Left cardiac atrium (tissue), 4 donors: ENCODE measurements at places on chromosomes 4 and X. TPM values are rescaled to one million over a fixed set of nuclear protein-coding genes. Genes with fewer than 3 reads are reported as not detected.
A peak's percentile ranks its signal among the peaks of the same experiment; 100 is the strongest.

NEUROG2 gene
- not detected for total RNA-seq

TREX2 gene
- total RNA-seq: not detected

ENPEP gene
- 7.4 TPM for total RNA-seq

USP51 gene
- total RNA-seq: 2.4 TPM

CCNA2 gene
- 1.7 TPM for total RNA-seq

FABP2 gene
- total RNA-seq: not detected

BBS12 gene
- 8.9 TPM for total RNA-seq

CT45A3 gene
- total RNA-seq: not detected

ASB5 gene
- total RNA-seq: 1.3 TPM

PNMA6A gene
- total RNA-seq: 1.6 TPM

MGAT4D gene
- total RNA-seq: not detected

POU3F4 gene
- not detected for total RNA-seq

KLHL5 gene
- total RNA-seq: 18.4 TPM

- no peak for DNase-seq
These were observed 506.1 kb downstream of the IL15 start for GRCh38 chr4:142142366-142143054.

- peak; percentile 79 for DNase-seq
These were observed 104.1 kb downstream of the PHOX2B start for GRCh38 chr4:41644288-41644914.

GRCh38 chr4:10054571-10055041 lies 33.3 kb upstream of the SLC2A9 start:
- no peak for DNase-seq

DNA sequence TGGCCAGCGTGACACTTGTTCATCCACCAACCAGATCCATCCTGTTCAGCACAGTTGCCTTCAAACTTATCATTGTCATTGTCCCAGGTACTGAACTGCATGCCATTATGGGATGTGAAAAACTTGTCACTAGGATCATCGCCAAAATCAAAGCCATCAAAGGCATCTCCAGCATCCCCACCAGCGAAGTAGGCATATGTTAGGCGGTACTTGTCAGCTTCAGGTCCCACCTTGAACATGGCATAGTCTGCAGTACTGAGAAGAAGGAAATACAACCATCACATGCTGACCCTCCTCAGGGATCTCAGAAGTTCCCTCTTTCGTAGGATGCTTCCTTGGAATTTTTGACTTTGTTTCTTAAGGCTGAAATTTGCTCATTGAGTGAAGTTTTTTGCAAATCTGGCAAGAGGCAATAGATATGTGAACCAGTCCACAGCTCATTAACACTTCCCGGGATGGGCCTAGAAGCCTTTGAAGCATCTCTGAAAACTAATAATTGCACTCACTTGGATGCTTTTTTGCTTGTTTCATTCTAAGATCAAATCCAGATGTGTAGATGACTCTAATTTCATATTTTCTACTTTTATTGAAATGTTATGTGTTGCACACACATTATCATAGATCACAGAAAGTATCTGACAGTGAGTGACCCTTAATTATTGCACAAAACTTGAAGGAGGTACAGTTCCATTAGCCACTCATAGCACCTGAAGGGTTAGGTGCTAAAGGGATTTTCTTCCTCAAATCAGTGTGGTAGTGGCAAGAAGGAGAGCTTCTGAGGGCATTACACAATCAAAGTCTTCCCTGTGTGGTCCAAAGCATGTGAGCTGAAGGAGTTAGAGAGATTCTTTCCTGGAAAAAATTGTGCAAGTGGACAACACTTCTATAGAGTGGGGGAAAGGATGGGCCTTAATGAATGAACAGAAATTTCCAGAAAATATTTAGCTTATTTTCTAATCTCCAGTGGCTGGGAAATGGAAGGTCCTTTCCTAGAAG lies 5.4 kb downstream of the FGG start:
- no peak for DNase-seq

DNA sequence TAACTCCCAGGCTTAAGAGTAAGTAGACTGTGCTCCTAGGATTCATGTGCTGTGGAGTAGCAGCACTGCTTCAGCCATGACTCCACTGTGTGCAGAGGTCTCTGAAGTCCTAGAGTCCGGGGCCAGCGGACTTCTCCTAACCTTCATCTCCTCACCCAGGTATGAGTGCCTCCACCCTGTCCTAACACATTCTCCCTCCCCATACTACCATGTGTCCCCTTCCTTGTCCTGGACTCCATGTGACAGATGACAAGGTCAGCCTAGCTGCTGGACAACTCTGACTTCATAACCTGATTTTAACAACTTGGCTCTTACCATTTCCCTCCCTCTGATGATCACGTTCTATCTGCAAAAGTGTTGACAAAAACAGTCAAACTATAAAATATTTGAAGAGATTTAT lies 16.7 kb downstream of the ASB11 start:
- DNase-seq: no peak

DNA sequence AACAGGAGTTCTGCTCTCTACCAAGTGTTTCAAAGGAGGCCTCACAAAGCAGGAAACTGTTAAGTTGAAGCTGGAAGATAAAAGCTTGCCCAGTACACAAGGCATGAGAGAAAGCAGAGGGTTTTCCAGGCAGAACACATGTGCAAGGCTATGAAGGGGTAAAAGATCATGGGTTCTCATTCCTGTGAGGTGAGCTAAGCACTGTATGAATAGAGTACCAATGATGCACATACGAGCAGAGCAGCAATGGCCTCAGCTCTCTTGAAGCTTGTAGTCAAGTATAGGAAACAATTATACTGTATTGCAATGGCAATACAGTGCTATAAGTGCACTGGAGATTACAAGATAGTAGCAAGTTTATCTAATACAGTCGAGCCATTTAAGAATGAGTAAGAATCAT lies 18.0 kb downstream of the TTC29 start:
- no peak for DNase-seq

- DNase-seq: no peak
These were observed 428.0 kb downstream of the ZNF674 start for GRCh38 chrX:46117234-46117633.

DNA sequence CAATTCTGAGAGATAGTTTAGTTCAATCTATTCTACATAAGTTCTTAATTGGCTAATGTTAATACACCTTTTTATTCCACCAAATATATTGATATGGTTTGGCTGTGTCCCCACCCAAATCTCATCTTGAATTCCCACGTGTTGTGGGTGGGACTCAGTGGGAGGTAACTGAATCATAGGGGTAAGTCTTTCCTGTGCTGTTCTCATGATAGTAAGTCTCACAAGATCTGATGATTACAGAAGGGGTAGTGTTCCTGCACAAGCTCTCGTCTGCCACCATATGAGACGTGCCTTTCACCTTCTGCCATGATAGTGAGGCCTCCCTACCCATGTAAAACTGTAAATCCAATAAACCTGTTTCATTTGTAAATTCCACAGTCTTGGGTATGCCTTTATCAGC lies 11.3 kb downstream of the PPA2 start:
- no peak for DNase-seq

- no peak for DNase-seq
These were observed 92.2 kb upstream of the SPRY1 start for GRCh38 chr4:123304151-123304964.

DNA sequence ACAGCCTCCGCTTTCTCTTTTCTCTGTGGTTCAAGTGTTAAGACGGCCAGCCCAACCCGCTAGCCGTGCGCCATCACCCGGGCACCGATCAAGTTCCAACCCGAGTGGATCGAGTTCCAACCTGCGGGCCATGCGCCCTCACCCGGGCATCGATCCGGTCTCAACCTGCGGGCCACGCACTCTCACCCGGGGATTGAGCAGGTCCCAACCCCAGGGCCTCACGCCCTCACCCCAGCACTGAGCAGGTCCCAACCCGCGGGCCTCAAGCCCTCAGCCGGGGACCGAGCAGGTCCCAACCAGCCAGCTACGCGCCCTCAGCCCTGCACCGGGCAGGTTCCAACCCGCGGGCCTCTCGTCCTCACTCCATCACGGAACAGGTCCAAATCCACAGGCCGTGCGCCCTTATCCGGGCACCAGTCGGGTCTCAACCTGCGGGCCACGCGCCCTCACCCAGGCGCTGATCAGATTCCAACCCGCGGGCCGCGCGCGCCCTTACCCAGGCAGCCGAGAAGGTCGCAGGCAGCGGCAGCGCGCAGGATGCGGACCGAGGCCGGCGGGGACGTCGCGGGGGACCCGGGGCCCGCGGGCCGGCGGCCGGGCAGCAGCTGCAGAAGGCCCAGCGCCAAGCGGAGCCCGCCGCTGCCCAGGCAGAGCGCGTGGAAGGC lies 443 bp downstream of the GPR143 start:
- DNase-seq: no peak

DNA sequence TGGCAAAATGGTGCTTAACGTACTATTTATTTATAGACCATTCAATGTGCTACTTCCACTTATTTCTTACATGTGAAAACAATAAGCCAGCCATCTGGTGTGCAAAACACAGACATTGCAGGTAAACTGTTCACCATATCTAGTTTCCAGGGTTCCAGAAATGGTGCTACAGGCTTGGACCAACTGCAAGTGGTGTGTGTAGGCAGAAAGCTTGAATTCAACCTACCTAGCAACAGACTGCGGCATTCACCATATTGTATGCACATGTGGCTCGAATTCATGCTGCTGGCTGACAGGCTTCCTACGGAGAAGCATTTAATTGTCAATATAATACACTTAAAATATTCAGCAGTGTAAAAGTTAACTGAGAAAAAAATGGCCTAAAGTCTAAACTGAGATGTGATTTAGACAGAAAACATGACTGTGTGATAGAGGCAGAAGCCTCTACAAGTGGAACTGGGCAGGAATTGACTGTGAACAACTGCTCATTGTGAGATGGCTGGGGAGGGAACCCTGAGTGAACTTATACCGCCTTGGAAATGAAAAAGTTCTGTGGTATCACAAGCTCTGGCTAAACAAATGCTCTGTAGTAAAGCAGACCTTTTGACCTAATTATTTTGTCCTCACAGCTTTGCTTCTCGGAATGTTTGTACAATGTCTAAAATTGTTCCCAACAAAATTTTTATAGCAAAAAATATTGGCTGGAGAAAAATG lies 434.7 kb downstream of the GRIA2 start:
- no peak for DNase-seq

DNA sequence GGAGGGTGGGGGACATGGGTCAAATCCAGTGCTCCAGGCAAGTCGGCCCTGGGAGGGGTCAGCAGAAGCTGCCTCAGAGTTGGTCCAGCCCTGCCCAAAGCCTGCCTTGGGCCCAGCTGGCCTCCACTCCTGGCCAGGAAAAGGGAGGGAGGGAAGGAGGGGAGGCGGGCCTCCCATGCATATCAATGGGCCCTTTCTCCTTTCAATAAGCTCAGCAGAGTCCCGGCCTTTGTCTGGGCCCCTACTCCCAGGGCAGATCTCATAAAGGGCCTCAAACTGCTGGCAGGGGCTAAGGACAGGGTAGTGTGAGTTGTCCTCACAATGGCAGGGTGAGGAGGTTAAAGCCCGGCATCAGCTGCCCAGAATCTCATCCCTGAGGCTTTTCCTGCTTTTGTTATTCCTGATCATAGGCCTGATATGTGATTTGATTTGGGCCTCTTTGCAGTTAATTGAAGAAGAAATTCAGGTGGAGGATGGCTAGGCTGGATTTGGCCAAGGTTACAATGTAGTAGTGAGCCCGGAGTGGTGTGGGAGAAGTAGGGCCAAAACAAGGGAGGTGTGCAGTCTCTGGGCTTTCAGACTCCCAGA lies 121.1 kb upstream of the ATP6AP2 start:
- no peak for DNase-seq

- DNase-seq: no peak
These were observed 148.5 kb downstream of the FAM13A start for GRCh38 chr4:88908521-88908920.

- DNase-seq: no peak
These were observed 15.1 kb downstream of the FAT1 start for GRCh38 chr4:186708554-186708953.

DNA sequence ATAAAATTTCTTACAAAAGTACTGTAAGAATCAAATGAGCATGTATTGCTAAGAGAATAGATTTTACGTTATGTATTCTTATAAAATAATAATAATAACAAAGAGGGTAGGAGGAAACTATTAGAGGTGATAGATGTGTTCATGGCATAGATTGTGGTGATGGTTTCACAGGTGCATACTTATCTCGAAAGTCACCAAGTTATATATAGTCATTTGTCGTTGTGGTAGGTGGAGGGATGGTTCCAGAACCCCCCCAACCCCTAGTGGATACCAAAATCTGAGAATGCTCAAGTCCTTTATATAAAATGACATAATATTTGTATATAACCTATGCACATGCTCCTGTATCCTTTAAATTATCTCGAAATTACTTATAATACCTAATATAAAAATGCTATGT lies 36.7 kb upstream of the H2AZ1 start:
- no peak for DNase-seq

DNA sequence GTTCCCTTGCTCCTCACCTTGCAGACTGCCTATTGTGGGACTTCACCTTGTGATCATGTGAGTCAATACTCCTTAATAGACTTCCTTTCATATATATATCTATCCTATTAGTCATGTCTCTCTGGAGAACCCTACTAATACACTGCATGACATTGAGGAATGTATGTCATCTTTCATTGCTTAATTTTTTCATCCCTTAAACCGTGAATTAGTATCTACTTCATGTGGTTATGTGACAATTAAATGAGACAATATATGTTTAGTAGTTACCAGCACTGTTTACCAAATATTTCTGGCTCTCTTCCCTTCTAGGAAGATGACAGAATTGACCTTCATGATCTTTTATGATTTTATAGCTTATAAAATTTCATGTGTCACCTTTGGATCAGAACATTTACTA lies 759.5 kb downstream of the GRXCR1 start:
- DNase-seq: no peak

GRCh38 chr4:26074712-26075430 lies 160.9 kb downstream of the SMIM20 start:
- no peak for DNase-seq

DNA sequence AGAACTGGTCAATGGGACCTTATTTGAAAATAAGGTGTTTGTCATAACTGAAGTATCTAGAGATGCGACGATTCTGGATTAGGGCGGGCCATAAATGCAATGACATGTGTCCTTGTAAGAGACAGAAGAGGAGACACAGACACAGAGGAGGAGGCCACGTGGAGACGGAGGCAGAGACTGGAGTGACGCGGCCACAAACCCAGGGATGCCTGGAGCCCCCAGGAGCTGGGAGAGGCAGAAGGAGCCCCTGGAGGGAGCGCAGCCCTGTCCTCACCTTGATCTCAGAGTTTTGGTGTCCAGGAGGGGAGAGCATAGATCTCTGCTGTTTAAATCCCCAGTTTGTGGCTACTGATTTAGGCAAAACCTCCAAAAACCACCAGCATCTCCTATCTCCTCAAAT lies 5.0 kb downstream of the GTPBP6 start:
- DNase-seq: peak; percentile 11

- no peak for DNase-seq
These were observed 19.7 kb downstream of the TBC1D14 start for GRCh38 chr4:6929339-6929811.

- no peak for DNase-seq
These were observed 99.7 kb downstream of the RASL11B start for GRCh38 chr4:52961666-52962412.
